Activated naive CD4-positive, alpha-beta T cell treated with anti-CD3 and anti-CD28 coated beads, Interleukin-2, amount 50 U/mL, for 16 hours (primary cell): ENCODE measurements at places on chromosomes 3 and 15.

GRCh38 chr3:126649556-126650092 is 5.3 kb downstream of the TXNRD3 start:
- DNase-seq: no peak

- no peak for DNase-seq
Observed at GRCh38 chr15:36507458-36507857, 72.0 kb upstream of the CDIN1 start.

DNA sequence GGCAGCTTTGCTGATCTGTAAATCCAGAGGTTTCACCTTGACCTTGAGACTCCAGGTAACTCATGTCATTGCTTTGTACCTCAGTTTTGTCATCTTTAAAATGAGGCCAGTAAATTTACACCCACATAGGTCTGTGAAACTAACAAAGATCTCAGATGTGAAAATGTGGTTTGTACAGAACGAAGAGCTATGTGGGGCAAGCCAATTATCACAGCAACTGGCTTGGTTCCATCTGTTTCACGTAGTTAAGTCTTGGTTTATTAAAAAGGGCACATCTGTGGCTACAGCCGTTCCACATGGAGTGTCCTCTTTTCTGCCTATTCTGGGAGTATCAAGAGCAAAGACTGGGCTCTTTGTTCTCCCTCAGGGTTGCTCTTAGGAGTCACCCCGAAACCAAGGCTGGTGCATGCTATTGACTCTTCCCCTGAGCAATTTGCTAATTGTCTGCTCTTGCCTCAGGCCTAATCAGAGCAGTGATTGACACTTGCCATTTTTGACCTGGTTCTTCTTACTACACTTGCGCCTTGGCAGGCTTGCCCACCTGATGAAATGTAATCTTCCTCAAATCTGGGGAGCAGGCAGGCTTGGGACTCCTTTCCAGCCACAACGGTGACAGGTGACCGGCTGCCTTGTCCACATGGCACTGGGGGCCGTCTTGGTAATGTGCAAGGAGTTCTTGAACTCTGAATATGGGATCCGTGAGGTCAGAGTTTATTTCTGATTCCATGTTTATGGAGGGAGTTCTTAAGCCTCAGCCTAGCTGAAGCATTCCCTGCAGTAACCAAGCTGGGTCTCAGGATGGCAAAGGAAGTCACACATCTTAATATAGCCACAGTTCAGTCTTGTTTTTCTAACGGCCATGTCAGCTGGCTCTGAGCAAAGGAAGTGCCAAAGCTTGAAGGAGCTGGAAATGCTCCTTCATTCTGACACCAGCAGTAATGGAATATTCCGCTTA is 40.1 kb downstream of the EAF1 start:
- no peak for DNase-seq

- DNase-seq: no peak
Observed at GRCh38 chr15:57505056-57505715, 86.5 kb upstream of the MYZAP start.

DNA sequence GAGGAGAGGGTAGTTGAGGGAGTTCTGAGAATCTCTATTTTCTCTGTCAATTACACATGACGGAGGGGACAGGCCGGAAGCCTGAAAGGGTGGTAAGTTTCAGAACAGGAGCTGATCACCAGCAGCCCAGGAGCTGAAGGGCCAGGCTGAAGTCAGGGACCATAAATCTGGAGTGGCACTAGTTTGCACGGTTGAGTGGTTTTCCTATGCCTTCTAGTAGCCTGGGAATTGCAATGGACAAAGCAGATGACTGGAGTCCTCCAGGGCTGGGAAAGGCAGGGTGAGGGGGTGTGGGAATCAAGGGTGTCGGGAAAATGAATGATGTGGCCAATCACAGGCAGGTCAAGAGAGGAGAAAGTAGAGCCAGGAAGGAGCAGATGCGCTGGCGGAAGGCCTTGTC is 72.5 kb downstream of the MAGEF1 start:
- DNase-seq: no peak

- DNase-seq: no peak
Observed at GRCh38 chr3:55091381-55092225, 163.7 kb upstream of the LRTM1 start.

- DNase-seq: no peak
Observed at GRCh38 chr3:172232579-172233212, 193.3 kb downstream of the FNDC3B start.

- no peak for DNase-seq
Observed at GRCh38 chr3:193030276-193030675, 112.6 kb upstream of the MB21D2 start.

DNA sequence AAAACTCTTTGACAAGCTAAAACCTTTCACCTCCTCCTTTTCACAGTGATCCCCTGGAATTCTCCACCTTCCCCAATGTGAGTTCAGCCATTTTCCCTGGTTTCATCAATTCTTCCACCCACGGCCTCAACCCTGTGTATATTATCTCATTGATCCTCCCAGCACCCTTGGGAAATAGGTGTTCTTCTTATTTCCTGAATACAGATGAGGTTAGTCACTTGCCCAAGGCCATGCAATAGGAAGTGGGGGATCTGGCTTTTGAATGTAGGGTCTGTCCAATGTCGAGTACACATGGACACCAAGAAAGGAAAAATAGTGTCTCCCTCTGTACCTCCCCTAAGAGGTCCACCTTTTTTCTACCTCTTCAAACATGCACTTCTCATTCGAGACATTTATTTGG is 262.8 kb upstream of the ST8SIA2 start:
- no peak for DNase-seq

DNA sequence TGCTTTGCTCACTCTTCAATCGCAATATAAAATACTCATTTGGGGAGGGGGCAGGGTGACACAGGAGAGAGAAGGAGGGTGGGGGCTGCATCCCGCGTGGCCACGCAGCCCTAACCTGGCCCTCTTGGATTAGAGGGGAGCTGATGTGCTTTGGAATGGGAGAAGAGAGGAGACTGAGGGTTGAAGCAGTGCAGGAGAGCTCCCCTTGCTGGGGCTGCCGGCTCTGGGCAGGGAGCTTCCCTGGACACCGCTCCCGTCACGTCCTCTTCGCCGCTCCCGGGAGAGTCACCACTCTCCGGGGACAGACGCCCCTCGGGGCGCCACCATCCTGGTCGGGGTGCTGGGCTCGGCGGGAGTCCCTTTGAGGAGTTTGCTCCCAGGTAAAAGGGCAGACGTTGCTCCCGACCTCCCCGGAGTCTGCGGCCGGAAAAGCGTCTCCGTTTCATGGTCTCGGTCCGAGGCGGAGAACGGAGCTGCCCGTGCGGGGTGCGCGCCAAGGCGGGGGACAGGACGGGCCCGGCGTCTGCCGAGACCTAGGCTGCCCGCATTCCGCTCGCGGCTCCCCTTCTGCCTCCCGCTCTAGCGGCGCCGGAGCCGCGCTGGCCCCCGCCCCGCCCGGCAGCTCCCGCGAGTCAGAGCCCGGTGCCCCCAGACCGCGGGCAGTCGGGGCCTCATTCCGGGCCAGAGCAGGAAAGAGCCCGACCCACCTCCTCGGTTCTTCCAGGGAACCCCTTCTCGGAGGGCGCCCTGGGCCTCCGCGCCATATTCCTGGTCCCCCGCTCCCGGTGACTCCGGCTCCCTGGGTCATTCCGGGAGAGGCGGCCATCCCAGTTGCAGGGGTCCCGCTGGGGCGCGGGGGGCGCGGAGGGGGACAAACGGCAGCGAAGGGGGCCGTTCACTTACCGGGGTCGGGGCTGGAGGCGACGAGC is 603 bp downstream of the SLC7A14 start:
- no peak for DNase-seq

DNA sequence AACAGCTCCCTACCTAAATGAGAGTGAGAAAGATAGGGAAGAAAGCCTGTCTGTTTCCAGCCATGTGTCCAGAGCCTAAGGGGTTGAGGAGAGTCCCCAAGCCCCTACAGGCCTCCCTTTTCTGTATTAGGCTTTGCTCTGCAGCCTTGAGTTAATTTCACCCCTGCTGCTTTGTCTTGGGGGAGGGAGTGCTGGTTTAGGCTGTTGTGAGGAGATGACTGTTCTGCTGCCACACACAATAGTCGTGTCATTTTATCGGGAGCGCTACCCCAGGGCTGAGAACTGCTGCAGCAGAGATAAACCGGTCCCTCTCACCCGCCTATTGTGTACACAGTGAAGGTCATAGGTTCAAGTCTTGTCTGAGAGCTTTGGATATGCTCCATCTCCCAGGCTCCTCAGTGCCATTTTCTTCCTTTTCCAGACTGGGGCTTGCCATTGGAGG is 1.4 kb downstream of the ZNF609 start:
- peak; percentile 28 for DNase-seq
